Stimulated activated CD4-positive, alpha-beta T cell treated with anti-CD3 and anti-CD28 coated beads, Interleukin-4, amount 100 ng/mL, for 1 hour (primary cell): ENCODE measurements at places on chromosomes 7 and 10.

DNA sequence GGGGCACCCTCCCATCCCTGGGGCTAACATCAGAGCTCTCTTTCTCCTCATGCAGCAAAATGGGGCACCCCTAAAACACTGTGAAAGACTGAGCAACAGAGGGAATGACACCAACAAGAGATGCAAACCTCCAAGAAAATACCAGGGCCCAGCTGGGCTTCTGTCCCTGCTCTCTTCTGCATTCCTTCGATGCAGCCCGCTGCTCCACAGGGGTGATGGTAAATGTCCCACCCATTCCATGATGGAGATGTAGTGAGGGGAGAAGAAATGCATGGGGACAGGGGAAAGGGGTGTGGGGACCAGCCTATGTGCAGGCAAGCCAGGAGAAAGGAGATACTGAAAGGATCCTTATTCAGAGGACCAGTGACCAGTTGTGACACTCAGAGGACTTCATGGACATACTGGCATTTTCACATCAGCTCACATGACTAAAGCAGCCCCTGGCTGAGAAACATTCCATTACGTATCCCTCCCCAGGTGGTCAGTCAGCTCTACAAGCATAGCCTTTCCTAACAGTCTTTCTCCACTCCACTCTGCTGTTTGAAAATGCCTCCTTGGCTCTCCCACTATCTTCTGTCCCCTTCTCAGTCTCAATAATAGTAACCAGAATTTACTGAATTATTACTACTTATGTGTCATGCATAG lies 13.3 kb downstream of the SORBS1 start:
- DNase-seq: no peak

DNA sequence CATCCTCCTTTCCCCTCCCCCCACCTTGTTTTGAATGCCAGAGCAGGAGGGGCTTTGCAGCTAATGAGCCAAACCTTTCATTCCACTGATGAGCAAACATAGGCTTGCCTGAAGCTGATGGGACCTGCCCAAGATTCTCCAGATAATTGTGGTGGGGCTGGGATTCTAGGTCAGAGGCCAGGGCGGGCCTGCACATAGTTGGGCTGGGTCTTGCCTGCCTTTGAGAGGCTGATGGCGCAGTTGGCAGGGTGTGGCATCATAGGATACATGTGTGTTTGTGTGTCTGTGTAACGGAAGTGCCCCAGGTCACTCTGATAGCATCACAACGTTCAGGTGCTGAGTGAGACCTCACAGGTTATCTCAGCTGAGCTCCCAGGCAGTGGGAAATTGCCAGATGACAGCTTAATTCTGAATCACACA lies 22.9 kb downstream of the BTBD16 start:
- DNase-seq: no peak

- no peak for DNase-seq
These were observed 509.0 kb downstream of the GATA3 start for GRCh38 chr10:8563478-8563877.

DNA sequence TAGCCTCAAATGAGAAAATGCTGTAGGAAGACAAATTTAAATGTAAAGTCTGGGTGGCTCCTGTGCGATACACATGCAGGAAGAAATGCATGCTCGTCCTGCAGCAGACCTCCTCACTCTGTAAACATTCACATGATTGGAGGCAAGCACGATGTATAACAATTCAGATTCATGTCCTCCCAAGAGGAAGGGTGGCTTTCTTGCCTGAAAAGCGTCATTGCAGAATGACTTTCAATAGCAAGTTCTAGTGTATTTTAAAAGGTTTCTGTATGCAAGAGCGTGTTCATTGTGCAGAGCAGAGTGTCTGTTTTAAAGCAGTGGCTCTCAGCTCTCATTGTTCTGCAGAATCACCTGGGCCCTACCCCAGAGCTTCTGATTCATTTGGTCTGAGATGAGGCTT lies 170.3 kb upstream of the CELF2 start:
- DNase-seq: no peak

DNA sequence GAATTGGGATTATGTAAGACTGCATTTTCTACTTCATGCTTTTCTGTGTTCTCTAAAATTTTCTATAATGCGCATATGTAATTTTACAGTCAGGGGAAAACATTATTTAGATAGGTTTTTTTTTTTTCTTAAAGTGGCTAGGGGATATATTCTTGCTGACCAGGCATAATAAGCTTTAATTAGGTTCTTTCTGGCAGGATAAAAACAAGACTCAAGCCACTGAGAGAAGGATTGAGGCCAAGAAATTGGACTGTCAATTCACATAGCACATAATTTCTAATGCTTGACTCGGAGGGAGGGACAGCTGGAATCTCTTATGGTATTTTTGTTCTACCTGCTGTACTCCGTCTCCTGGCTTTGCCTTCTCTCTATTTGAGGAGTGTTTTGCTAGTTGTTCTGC lies 119.8 kb upstream of the NPVF start:
- no peak for DNase-seq

DNA sequence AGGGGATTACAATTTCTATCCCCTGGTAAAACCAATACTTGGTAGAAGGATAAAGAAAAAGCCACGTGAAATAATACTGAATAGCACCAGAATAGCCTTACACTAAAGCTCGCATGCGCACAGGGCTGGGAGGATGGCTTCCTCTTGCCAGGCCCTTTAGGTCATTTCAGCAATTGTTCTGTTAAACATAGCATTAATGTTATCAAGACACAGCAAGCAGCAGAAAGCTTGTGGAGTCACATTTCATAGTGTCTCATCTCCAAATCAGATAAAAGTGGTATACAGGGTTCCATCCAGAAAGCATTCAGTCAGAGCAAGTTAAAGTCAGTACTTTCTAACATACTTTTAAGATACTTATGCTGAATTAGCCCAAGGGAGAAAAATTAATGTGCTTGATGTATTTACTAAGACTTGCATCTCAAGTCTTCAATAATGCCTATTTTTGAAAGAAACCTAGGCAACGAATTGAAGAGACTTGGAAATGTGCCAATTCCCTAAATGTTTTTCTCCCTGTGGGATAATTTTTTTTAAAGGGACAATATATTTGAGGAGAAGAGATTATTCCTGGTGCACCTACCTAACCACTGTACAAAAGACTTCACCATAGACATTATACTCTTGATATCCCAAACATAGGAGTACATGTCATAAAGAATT lies 14.3 kb upstream of the NPM3 start:
- no peak for DNase-seq

- no peak for DNase-seq
These were observed 43.0 kb downstream of the TNS3 start for GRCh38 chr7:47538846-47539311.

- no peak for DNase-seq
These were observed 13.9 kb downstream of the LSMEM1 start for GRCh38 chr7:112494656-112495055.

- no peak for DNase-seq
These were observed 73.8 kb downstream of the PON1 start for GRCh38 chr7:95250571-95250970.

DNA sequence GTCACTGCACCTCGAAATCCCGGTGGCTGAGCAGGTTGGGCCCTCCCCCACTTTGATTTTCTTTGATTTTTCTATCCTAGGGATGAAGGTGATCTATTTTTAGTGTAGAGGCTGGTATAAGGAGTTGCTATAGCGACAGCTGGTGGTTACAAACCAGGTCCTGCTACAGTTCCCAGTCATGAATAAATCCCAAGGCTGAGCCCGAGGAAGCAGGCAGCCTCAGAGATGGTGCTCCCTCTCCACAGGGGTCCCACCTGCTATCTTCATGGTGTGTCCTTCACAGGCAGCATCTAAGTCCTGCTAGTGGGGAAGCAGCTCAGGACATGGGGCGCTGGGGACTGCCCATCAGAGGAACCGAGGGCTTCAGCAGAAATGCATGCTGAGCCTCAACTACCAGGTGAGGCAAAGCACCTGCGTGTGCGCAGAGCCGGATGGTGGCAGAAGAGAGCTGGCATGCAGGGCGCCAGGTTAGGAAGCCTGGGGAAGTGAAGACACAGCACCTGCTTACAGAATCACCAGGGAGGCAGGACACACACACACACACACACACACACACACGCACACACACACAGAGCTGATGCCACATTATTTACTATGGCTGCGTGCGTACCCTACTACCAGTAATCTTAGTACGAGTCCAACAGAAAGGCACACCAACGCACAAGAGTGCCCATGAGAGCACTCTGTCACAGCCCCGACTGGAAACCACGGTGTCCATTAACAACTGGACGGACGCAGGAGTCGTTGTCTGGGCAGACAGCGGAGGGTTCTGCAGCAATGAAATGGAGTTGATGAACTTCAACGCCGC lies 150.9 kb downstream of the PRKAG2 start:
- DNase-seq: no peak

DNA sequence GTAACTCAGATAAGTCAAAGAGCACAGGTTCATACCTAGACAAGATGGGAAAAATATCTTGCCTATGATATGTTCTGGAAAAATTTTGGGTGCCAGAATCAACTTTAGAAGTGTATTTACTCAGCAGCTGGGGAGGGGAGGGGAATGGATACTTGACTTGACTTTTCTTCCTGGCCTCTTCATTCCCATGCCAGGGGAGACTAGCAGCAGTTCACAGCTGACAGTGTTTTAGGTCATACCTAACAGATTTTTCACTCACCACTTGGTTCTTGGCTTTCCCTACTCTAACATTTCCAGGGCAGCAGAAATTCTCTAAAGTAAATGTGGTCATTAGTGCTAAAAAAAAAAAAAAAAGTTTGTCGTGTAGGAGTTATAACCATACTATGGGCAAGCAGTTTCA lies 46.3 kb downstream of the TAS2R16 start:
- DNase-seq: no peak

- no peak for DNase-seq
These were observed 801.9 kb downstream of the ANKRD7 start for GRCh38 chr7:119026391-119026790.

GRCh38 chr10:92923416-92923815 lies 75.1 kb downstream of the EXOC6 start:
- no peak for DNase-seq

DNA sequence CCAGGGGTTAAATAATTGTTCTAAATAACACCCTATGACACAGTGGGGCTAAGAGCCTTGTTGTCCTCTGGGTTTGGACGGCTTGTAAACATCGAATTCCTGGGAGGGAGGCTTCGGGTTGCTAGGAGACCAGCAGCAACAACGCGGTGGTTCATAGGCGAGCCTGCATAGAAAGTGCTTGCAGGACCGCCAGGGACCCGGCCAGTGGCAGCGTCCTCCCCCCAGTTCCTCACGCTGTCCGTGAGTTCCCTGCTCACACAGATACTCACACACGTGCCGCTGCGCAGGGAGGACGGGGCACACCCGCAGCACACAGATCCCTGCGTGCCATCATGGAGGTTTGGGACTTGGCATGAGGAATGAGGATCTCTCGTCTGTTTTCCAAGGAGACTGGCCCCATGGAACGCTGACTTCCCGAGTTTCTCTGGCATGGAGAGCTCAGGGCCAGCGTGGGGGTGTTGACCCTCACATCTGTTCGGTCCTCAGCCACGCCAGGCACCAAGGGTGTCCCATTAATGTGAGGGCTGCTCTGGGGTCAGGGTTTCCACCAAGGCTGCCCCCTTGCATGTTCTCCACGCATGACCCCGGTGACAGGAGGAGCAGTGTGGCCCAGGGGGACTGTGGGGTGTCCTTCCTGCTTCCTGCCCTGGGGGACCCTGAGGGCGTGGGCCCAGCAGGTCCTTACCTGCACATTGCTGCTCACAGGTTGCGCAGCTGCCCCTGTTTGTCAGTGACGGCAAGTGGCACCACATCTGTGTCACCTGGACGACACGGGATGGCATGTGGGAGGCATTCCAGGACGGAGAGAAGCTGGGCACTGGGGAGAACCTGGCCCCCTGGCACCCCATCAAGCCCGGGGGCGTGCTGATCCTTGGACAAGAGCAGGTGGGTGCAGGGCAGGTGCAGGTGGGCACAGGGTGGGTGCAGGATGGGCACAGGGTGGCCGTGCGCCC lies 9.7 kb downstream of the NPTX2 start:
- no peak for DNase-seq
